ENCODE measurements at places on chromosomes 1 and 21. TPM values are rescaled to one million over a fixed set of nuclear protein-coding genes. Genes with fewer than 3 reads are reported as not detected.

- H3K27ac ChIP-seq = no peak overlapping the region
- no peaks in the 10 kb centered on the region for H3K27me3 ChIP-seq
- peaks cover 2% of the 10 kb centered on the region for H3K4me1 ChIP-seq
These were observed 130.4 kb downstream of the ATP1B1 start for GRCh38 chr1:169236880-169237279.

DNA sequence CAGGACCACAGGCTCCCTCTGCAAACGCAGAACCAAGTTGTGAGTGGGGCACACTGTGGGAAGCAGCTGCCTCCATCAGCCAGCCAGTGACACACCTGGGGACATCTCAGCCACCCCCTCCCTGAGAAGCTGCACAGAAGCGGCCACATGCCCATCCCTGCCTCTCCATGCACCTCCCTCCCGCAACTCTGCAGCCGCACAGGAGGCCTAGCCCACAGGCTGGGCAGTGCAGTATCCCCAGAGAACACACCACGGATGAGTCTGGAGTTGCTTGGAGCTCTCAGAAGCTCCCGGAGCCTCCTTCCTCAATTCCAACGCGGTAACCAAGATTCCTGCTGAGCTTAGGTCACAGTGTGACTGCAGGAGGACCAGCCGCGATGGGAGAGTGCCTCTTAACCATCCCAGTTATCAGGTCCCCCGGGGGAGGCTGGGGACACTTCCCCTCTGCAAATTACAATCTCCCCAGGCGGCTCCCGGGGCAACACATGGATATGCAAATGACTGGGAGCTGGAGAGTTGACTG, 1.2 kb upstream of the WNT3A start:
- no peak overlapping the region for H3K4me3 ChIP-seq
- no peak overlapping the region for H3K27ac ChIP-seq
- H3K27me3 ChIP-seq = peaks cover 55% of the 10 kb centered on the region
- peaks cover 15% of the 10 kb centered on the region for H3K4me1 ChIP-seq
- no peaks in the 10 kb centered on the region for H3K36me3 ChIP-seq
- DNase-seq = no peak

GRCh38 chr21:28592205-28592865, 400.3 kb downstream of the LTN1 start:
- H3K27ac ChIP-seq = no peak overlapping the region

The AMY1A gene
- not detected for total RNA-seq

The PRAMEF14 gene
- total RNA-seq = not detected

GRCh38 chr1:247111259-247111699, 7.1 kb upstream of the ZNF669 start:
- peaks cover 3% of the 10 kb centered on the region for H3K4me1 ChIP-seq
- H3K36me3 ChIP-seq = no peaks in the 10 kb centered on the region
- H3K27ac ChIP-seq = no peak overlapping the region
- peak overlapping the region; percentile 56 for H3K4me3 ChIP-seq

The UQCRH gene
- 250 TPM for total RNA-seq

DNA sequence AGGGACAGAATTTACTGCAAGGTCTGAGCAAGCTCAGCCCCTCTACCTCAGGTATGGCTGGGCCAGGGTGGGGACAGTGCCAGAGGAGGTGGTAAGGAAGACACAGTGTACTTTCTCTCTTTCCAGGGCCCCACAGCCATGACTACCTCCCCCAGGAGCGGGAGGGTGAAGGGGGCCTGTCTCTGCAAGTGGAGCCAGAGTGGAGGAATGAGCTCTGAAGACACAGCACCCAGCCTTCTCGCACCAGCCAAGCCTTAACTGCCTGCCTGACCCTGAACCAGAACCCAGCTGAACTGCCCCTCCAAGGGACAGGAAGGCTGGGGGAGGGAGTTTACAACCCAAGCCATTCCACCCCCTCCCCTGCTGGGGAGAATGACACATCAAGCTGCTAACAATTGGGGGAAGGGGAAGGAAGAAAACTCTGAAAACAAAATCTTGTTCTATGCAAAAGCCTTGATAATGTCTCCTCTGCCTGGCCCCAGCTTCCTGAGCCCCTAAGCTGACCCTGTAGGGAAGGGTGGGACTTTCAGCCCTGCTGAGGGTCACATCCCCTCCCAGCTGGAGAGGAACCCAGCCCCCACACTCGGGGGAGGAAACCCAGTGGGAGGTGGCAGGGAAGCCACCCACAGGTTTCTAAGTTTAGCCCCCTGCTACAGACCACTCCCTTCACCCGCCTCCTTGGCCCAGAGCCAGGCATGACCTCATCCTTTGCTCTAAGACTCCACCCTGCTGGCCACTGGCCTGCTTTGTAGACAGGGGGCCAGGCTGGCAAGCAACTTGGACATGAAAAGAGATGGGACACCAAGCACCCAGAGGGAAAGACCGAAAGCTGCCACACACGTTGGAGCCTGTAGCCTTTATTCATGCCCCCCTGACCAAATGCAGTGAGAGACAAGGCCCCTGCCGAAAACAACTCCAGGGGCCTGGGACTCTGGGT, 6.4 kb downstream of the RHOC start:
- no peaks in the 10 kb centered on the region for H3K27me3 ChIP-seq
- peak overlapping the region; percentile 87 for H3K27ac ChIP-seq
- H3K4me3 ChIP-seq = peak overlapping the region; percentile 54
- peaks cover 8% of the 10 kb centered on the region for H3K36me3 ChIP-seq
- peaks cover 44% of the 10 kb centered on the region for H3K4me1 ChIP-seq
- DNase-seq = peak; percentile 79

The IL19 gene
- not detected for total RNA-seq

The TNFRSF25 gene
- 137 TPM for total RNA-seq

- H3K36me3 ChIP-seq = no peaks in the 10 kb centered on the region
- no peaks in the 10 kb centered on the region for H3K27me3 ChIP-seq
- H3K27ac ChIP-seq = no peak overlapping the region
- H3K4me3 ChIP-seq = no peak overlapping the region
- no peaks in the 10 kb centered on the region for H3K4me1 ChIP-seq
These were observed 316.2 kb upstream of the CXADR start for GRCh38 chr21:17196623-17197022.

Data from activated naive CD8-positive, alpha-beta T cell treated with anti-CD3 and anti-CD28 coated beads, Interleukin-2, amount 10 ng/mL, durations not matched to agents 7 days and 5 days (primary cell).